ENCODE measurements at places on chromosomes 6 and 20. TPM values are rescaled to one million over a fixed set of nuclear protein-coding genes. Genes with fewer than 3 reads are reported as not detected.

SCRT2 gene
- not detected for total RNA-seq

PPP1R10 gene
- total RNA-seq: 103 TPM

ACTL10 gene
- 1.7 TPM for total RNA-seq

TEAD3 gene
- 11.1 TPM for total RNA-seq

CYP39A1 gene
- 7.2 TPM for total RNA-seq

Data from MCF 10A (cell line).